ENCODE measurements at places on chromosomes 2 and 18.

GRCh38 chr2:23595601-23596251 is 210.7 kb downstream of the KLHL29 start:
- peak; percentile 47 for DNase-seq

GRCh38 chr2:215921895-215922294 is 91.5 kb downstream of the MREG start:
- no peak for DNase-seq

DNA sequence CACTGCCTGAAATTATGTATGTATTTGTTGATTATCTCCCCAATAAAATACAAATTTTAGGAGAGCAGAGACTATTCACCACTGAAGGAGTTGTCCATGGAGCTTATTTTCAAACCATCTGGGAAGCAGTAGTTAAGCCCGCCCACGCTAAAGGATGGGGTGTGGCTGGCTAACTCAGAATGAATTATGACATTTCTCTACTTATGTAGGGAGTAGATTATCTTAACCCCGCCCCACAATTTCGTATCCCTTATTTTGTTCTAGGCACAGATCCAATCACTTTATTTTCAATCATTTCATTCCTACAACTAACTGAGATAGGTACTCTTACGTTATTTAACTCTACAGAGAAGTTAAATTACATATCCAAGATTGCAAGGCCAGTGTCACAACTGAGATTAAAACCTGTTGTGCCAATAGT is 1.4 kb upstream of the LAPTM4A start:
- peak; percentile 78 for DNase-seq

DNA sequence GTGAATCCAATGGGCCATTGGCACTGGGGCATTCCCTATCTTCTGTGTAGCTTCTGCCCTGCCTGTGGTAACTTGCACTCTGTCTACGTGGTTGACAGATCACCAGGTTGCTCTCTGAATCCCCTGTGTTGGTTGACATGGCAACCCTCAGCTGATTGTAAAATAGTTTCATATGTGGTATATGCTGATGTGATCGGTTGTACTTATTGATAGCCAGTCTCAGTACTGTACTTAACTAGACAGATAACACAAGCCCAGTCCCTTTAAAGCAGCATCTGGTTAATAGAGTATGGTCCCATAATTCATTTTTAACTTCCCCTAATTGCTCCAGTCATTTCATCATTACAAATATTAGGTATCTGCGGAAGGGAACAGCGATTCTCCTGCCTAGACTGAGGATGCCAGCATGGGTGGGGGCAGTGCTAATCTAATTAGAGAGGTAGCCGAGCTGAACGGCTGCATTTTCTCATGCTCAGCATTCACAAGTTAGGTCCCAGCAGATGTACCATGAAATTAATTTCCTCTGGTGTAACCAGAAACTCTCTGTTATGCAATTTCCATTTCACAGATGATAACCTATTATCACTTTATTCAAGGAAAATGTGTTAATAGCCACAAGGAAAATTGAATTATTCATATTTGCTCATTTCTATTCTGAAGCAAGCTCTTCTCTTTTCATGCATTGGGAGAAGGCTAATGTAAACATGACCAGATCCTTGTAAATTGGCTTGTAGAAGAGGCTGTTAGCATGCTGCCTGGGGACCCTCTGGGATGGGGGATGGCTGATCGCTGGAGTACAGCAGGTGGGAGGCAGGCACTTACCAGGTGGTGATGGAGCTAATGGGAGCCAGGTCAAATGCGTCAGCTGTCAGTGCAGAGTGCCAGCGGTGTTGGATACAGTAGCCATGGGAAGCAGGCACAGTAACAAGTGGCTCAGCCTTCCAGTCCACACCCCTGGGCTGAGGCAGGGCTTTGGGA is 608.3 kb downstream of the GALR1 start:
- DNase-seq = no peak

DNA sequence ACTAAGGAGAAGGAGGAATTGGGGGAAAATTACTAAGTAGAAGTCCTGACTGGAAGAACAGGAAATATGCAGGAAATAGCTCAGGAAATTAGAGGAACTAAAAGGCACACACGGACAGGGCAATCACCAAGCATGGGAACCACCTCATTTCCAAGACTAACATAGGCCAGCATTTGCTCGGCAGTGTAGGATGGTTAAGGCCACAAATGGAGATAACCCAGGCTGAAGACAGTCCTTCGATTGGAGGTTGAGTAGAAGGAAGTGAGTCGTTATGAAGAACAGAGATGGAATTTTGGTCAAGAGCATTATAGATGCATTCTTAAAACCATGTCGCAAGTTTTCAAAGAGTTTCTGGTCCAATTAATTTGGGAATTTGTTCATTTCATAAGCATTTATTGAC is 401.4 kb downstream of the ALK start:
- no peak for DNase-seq

GRCh38 chr18:70207181-70207580 is 1.7 kb upstream of the RTTN start:
- DNase-seq = no peak

DNA sequence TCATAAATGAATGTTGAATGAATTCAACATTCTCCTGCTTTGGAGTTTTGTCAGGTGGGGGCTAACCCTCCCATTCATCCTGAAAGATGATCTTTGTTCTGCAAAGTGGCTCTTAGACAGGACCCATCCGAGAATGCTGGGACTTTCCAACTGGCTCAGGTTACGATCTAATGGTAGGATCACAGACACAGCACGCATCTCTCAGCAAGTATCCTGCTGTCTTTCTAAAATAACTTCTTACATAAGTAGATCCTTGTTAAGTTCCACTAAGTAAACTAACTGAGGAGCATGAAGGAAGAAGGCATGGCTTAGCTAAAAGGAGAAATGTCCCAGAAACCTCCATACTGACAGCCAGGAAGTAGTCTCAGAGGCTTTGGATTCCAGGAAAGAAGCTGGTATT is 23.7 kb downstream of the CYP27A1 start:
- DNase-seq = no peak

GRCh38 chr2:101030866-101031554 is 28.9 kb downstream of the RPL31 start:
- no peak for DNase-seq

DNA sequence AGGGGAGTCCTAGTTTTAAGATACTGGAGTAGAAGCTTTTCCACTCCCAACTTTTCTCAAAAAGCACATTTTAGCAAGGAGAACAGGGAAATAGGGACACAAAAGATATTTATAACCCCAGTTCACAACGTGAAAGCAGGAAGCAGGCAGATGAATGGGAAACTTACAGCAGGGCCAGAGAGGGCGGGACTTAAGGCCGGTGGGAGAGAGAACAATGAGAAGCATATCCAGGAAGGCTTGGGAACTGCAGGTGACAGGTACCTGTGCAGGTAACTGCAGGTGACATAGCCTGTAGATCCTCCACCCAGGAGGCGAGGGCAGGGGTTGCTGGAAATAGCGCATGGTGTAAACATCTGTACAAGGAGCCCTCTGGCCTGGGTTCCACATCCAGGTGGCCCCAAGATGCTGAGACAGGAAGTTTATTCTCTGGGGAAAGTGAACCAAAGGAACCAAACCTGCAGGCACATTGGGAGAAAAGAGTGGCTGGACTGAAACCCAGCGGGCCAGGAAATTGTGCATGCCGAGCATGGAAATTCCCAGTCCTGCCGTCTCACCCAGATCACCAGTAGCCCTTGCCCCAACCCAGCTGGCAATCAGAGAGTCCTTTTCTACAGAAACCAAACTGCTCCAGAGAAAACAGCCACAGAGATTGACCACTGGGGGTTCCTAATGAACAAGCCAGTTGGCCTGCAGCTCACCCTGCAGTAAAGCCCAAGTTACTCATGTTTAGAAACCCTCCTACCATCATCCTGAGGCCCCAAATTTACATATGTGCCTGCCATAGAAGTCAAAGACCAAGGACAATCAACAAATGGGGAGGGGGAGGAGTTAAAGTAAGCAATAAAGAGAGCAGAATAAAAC is 24.3 kb upstream of the COL6A3 start:
- DNase-seq = no peak

DNA sequence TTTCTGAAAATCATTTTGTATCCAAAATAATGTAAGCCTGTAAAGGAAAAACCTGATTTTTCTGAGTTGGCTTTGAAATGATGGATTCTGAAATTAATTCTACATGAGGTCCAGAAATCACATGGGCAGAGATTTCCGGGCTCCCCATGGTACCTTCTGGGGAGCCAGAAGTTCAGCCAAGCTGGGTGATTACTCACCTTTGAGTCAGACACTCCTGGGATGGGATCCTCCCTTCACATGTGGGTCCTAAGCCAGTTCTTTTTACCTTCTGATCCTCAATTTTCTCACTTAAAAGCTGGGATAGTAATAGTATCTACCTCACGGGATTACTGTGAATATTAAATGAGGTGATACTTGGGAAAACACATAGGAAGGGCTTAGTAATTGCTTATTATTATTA is 179.8 kb upstream of the EPAS1 start:
- DNase-seq = no peak
